A549 (cell line): ENCODE measurements at places on chromosomes 16 and 17. TPM values are rescaled to one million over a fixed set of nuclear protein-coding genes. Genes with fewer than 3 reads are reported as not detected.
A peak's percentile ranks its signal among the peaks of the same experiment; 100 is the strongest.

DNA sequence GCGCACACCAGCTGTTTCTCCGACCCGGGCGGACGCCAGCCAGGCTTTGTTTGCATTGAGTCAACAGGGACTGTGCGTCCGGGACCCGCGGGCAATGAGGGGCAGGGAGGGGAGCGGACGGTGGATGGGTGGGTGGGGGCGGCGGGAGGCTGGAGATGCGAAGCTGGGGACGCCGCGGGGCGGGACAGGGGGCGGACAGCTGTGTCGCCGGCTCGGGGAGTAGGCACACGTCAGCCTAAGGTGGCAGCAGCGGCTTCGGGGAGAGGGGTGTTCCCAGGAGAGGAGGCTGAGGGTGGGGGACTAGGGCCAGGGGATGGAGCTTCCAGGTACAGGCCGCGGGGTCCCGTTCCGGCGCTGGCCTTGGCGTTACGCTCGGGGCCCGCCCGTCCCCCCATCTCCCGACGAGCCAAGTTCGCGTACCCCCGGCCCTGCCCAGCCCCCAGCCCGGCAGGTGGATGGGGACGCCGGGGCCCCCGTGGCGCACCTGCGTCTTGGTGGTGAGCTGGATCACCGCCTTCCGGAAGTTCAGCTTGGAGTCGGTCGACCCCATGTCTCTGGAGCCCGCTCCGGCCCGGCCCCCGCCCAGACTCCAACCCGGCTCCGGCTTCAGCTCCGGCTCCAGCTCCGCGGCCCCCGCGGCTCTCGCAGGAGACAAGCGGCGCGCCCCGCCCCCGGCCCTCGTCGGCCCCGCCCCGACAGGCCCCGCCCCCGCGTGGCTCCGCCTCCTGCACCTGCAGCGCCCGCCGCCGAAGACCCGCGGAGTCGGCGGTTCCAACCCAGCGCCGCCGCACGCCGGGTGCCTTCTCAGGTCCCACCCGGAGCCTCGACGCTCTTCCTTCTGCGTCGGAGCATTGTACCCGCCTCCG is at the start of gene HID1:
TSS of gene HID1 (minus strand) at position 653 of the 866 bp plus-strand sequence. CDS start at position 550, 103 bp downstream.
- DNase-seq, result peak; percentile 56

- peak; percentile 91 for DNase-seq
Observed at GRCh38 chr17:7045492-7046126, 1.7 kb upstream of the SLC16A11 start.

- DNase-seq, result no peak
Observed at GRCh38 chr16:20401475-20402016, 3.0 kb downstream of the PDILT start.

The SLC38A8 gene
- polyA plus RNA-seq, result not detected in 3 replicates
